Epithelial cell of esophagus (primary cell): ENCODE measurements at places on chromosomes 7 and 10.
A peak's percentile ranks its signal among the peaks of the same experiment; 100 is the strongest.

DNA sequence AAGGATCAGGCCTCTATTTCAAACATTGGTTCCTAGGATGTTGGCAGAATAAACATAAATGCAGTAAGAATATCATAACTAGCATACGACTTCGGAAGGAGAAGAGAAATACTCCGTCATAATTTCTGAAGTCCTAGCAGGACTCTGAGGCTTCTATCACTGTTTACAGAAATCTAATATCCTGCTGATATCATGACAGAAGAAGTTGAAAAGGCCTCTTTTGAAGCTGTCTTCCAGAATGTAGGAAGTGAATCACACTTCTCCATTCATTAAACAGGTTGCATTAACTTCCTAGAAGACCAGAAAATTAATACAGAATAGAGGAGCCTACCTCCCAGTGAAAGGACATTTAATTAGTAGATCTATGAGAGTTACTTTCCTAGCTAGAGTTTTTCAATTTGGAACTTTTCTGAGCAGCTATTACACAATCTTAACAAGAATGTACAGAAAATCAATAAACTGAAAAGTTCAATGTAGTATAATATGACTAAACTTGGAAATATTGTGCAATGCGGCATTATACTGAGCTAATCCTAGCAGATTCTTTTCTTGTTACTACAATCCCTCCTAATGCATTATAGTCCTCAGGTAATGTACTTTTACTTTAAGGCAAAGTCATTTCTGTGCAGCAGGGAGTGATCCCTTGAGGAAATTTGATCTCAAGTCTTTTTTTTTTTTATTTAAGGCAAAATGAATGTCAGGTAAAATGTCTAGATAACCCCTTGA lies 622.6 kb upstream of the CELF2 start:
- DNase-seq, result peak; percentile 74

- DNase-seq, result no peak
These were observed 322.0 kb downstream of the FRMD4A start for GRCh38 chr10:14008740-14009080.

DNA sequence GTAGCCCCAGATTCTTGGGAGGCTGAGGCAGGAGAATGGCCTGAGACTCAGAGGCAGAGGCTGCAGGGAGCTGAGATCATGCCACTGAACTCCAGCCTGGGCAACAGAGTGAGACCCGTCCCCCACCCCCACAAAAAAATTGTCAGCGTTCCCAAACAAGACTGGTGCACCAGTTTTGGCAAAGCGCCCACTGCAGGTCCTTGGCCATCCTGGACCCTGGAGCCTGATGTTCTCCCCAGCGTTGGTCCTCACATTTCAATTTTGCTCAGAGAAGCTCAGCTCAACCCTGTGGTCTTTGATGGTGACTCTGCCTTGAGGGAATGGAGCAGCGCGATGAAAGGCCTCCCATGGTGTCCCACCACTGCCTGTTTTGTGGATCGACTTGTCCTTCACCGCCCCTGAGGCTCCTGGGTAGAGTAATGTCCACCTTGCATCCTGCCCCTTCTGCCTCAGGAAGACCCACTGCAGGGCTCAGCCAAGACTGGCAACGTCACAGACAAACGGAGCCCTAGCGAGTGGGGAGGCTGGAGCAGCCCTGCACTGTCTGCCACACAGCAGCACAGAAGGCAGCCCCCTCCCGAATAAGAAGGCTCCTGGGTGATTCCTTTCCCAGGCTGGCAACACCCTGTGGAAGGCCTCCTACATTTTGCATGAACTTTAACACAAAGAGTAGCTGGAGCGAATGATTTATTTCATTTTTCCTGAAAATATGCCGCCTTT lies 410.9 kb downstream of the TCERG1L start:
- DNase-seq, result no peak

- DNase-seq, result no peak
These were observed 2.7 kb downstream of the EVX1 start for GRCh38 chr7:27245124-27245797.

GRCh38 chr7:73802459-73802858 lies 28.3 kb upstream of the CLDN4 start:
- no peak for DNase-seq

- peak; percentile 74 for DNase-seq
These were observed 494.0 kb downstream of the MAGI2 start for GRCh38 chr7:78959477-78959876.

- DNase-seq, result no peak
These were observed 68.0 kb upstream of the SAMD8 start for GRCh38 chr10:75043256-75044131.

GRCh38 chr7:16685535-16685934 lies 39.6 kb downstream of the BZW2 start:
- no peak for DNase-seq

DNA sequence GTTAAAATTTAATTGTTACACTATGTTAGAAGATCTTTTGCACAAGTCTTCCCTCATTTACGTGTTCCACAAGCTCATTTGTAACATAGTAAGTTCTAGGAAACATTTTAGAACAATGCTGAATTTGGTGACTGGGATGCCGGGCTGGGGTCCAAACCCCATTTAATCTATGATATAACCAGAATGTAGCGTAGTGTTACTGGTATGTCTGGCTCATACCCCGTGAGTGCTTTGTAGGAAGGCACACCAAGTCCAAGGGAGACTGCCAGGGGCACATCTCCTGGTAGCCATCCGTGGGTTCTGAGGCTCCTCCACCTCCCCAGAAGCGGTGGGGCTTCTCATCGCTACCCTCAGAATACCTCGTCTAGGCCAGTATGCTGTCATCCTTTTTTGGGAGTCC lies 21.3 kb upstream of the TMEM236 start:
- no peak for DNase-seq

- peak; percentile 90 for DNase-seq
These were observed 34.5 kb downstream of the PPP1R3C start for GRCh38 chr10:91598211-91598977.

- DNase-seq, result no peak
These were observed 203.9 kb upstream of the GPR26 start for GRCh38 chr10:123462246-123462645.

DNA sequence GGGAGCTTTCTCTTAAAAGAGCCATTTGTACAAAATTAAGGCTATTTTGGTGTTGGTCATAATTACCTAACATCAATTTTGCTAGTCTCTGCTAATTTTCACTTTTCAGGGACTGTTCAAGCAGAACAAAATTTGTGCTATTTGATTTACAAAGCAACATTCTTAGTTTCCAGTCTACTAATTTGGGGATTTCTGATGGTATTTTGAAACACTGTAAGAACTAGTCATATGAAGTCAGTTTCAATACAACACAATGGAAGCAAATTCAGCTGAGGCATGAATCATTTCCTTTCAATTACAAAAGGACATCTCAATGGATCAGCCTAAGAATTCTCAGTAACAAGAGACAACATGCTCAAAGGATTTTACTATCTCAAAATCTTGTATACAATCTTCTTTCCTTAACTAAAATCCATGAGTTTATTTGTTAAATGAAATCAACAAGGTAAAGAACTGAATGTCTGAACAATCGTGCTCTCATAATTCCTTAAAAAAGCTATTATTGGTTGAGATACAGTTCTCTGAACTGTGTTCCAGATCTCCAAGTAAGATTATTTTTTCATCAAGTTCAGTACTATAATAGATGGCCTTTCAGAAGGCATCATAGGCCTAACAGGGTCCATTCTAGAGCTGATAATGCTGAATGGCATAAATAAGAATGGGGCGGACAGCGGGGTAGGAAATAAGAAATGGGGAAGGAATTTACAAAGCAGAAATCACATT lies 144.6 kb downstream of the NRCAM start:
- peak; percentile 90 for DNase-seq

- no peak for DNase-seq
These were observed 15.4 kb downstream of the PDZD7 start for GRCh38 chr10:101015582-101015973.

DNA sequence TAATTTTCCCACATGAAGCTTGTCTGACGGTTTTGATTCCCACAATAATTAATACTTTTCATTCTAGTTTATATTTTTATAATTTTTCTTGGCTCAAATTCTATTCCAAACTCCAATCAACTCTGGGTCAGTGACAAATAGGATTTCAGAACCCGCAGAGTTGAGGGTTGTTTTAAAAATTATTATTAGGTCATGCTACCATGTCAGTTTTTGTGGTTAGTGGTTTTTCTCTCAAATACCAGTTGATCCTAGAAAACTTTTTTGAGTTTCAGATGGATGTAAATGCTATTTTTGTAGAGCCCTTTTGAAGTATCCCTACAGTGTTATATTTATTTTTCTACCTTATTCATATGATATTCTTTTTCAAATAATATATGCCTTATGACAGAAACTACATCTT lies 237.4 kb downstream of the SEMA3D start:
- DNase-seq, result no peak

GRCh38 chr10:131436458-131436857 lies 124.9 kb upstream of the TCERG1L start:
- no peak for DNase-seq

DNA sequence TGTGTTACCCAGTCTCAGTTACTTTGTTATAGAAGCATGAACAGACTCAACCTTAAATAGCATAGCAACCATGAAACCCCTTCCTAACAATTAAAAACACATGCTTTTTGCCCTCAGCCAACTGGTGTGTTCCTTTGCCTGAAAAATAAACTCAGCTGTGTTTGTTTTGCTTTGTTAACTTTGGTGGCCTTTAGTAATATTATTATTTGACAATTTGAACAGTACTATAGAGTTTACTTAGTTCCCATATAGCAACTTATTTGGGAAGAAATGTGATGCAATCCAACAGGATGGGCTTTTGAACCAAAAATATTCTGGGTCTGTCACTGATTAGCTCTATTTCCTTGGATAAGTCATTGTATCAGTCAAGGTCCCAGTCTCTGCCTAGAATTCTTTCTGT lies 22.5 kb upstream of the MKLN1 start:
- no peak for DNase-seq

DNA sequence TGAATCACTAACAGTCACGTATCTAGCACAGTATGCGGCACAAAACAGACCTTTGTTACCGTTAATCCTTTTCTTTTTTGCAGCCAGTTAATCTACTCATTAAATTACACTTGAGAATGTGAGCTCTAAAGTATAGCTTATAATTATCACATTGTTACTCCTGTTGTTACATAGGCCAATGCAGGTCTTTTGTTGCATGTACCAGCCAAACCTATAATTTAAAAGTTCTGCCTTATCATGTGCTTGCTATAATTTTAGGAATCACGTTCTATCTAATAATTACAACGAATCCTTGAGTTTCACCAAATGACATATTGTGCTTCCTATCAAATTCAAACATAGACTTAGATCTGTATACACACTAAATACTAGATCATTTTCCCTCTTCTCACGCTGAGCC lies 245.1 kb downstream of the DGKI start:
- no peak for DNase-seq

DNA sequence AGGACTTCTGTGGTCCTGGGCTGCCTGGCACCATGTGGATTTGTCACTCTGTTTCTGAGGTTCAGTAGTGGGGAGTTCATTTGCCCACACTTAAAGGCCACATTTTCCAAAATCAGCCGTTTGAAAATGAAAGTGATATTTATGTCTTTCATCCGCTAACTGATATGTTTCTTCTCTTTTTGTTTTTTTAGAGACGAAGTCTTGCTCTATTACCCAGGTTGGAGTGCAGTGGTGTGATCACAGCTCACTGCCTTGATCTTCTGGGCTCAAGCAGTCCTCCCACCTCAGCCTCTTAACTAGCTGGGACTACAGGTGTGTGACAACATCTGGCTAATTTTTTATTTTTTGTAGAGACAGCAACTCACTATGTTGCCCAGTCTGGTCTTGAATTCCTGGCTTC lies 58.6 kb downstream of the EBLN1 start:
- no peak for DNase-seq

GRCh38 chr10:100886091-100886490 lies 26.7 kb upstream of the SLF2 start:
- DNase-seq, result peak; percentile 85

DNA sequence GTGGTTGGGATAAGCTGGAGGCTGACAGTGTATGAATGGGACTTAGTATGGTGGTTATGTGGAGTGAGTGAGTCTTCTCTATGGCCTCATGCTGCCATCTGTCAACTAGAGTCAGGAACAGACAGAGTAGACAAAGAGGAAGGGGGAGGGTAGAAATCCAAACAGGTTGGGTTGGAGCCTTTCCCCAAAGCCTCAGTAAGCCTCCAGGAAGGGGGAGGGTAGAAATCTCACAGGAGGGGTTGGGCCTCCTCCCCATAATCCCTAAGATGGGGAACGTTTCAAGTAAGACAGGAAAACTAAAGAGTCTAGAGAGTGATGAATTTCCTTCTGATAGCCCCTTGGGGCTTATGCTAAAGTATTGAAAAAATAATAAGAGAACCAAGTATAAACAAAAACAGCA lies 2.0 kb upstream of the AKR1B15 start:
- DNase-seq, result peak; percentile 68

DNA sequence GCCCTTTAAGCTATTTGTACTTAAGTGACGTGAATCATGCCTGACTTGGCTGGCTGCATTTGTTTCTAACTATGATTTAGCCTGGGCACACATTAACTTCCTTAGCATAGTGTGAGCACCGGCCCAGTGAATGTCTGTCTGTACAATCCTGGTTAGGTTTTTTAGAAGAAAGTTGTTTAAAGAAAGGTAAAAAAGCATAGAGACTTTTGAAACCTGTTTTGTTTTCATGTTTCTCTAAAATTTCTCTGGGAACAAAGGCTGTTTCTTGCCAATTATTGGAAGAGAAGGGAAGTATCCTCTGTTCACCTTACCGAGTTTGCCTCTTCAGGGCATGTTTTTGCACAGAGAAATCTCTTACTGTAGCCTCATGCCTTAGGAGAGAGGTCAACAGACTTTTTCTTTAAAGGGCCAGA lies 42.9 kb upstream of the MET start:
- DNase-seq, result peak; percentile 79

- no peak for DNase-seq
These were observed 26.9 kb downstream of the IL2RA start for GRCh38 chr10:6035101-6035834.

- no peak for DNase-seq
These were observed 154.0 kb upstream of the LSM8 start for GRCh38 chr7:118029826-118030422.

GRCh38 chr10:28179006-28179742 lies 123.7 kb downstream of the MPP7 start:
- peak; percentile 61 for DNase-seq

GRCh38 chr10:102152545-102152890 lies 329 bp downstream of the NOLC1 start:
- peak; percentile 39 for DNase-seq

GRCh38 chr7:102320601-102321350 lies 34.1 kb downstream of the SH2B2 start:
- no peak for DNase-seq

- no peak for DNase-seq
These were observed 18.5 kb downstream of the PIK3CG start for GRCh38 chr7:106883456-106884026.

DNA sequence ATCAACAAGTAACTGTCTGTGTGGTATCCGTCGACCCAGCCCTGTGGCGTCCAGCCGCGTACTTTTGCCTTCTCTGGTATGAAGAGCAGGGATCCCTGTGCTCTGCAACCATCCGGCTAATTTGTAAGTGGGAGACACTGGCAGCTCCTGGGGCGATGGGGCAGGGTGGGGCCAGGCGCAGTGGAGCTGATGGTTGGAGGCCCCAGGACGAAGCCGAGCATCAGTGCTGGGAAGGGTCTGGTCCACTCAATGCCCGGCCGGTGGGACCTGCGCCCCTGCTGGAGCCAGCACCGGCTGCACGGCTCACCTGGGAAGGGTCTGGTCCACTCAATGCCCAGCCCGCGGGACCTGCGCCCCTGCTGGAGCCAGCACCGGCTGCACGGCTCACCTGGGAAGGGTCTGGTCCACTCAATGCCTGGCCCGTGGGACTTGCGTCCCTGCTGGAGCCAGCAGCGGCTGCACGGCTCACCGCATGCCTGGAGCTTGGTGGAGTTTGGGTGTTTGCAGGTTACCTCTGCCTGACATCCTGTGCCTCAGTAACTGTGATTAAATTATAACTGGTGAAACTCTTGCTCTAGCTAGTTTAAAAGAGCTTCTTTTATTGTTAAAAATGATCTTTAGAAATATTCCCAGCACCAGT lies 96.1 kb downstream of the NKX6-2 start:
- no peak for DNase-seq
